Stimulated activated CD8-positive, alpha-beta memory T cell treated with anti-CD3 and anti-CD28 coated beads, Interleukin-7, amount 100 ng/mL, for 48 hours (primary cell): ENCODE measurements at places on chromosomes 13 and 19.

DNA sequence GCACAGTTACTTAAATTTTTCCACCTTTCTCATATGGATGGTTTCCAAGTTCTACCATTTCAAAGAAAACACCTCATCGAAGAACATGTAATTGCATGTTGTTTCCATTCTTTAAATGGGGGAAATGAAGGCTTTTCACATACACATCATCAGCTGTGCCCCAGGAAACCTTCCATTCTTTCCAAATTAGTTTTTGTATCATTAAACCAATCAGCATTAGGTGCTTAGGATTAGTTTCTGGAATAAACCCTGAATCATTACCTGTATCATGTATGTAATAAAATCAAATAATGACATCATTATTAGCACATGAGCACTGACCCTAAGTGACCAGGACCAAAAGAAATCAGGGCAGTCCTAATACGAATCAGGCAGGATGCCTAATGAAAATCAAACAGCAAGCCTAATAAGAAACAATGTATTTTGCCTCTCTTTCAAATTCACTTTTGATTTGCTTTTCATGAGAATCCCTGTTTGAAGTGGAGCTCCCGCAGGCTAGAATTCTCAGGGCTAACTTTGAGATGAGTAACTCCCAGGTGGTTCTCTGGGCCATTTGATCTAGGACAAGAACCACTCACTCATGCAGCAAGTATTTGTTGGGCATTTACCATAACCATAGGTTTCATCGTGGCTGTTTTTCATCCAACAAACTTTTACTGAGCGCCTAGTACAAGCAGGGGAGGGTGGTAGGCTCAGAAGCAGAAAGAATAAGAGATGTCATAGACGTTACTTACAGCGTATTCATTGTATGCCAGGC is 89.2 kb downstream of the MZT1 start:
- DNase-seq = no peak

DNA sequence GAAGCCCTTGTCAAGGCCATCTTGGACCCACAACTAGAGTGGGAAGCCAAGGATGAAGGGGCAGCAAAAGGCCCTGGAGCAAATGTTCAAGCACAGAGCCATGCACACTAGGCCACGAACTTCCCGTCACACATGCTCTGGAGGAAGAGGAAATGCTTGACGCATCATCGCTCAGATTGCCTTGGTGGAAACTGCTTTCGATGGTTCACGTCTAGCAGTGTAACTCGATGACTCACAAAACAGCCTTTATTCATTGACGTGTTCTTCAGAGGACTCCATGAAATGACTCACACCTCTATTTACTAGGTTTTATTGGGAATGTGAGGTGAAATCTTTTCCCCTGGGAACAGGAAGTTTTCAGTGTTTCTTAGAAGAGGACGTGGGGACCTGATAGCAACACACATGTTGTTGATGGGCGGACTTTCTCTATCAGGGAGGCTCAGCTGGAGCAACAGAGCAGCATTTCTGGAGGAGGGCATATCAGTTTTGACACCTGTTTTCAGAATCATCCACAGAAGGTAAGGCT is 79.8 kb upstream of the FLT1 start:
- DNase-seq = no peak

DNA sequence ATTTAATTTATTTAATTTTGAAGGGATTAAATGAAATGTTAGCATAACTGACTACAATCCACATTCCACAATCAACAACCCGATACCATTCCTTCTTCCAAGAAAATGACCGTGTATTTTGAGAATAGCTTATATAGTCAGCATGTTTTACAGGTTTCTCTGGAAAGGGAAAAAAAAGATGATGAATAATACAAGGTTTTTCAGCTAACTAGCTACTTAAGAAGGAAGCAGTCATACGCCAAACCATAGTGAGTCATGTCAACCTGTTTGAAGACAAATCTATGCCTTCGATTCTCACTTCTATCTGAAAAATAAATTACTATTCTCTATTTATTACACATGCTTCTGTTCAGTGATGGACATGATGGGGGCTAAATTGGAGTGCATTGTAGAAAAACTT is 258.6 kb downstream of the EFNB2 start:
- DNase-seq = no peak

GRCh38 chr13:47119575-47120235 is 222.9 kb upstream of the HTR2A start:
- no peak for DNase-seq

DNA sequence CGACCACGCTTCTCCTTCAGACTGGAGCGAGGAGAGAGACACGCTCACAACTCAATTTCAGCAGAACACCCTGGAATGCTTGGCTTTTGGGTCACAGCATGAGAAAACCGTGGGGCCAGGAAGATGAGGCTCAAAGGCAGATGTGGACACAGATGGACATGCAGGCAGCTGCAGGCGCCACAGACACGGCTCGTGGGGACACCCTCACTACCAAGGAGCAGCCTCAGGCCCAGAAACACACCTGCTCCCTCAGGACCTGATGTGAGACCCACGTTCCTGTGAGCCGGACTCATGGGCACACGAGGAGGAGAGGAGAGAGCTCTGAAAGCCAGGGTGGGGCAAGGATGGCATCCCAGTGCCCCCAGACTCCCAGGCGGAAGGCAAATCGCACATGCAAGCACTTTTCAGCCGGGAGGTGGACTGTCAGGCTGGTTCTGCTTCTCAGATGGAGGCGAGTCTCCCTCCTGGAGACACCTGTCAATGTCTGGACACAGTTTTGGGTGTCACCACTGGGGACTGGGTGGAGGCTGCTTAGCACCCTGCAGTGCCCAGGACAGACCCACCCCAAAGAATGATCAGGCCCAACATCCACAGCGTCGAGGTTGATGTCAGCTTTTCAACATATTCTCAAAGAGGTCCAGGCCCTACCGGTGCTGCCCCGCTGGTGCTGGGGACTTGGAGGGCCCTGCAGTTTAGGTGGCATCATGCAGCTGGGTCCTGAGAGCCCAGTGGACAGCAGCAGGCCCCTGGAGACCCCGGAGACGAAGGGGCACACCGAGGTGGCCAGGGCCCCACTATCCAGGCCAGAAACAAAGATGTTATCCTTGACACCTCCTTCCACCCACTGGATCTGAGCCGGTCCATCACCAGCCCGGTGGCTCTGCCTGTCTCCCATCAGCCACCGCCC is 2.3 kb downstream of the ABHD17A start:
- DNase-seq = no peak

- DNase-seq = no peak
Observed at GRCh38 chr13:51772105-51772455, 31.9 kb downstream of the DHRS12 start.

GRCh38 chr13:43445668-43446067 is 341.1 kb downstream of the ENOX1 start:
- no peak for DNase-seq

GRCh38 chr13:110525328-110526319 is 35.9 kb downstream of the RAB20 start:
- DNase-seq = no peak

GRCh38 chr13:28719227-28720055 is 671 bp upstream of the SLC46A3 start:
- no peak for DNase-seq

- no peak for DNase-seq
Observed at GRCh38 chr13:36713887-36714286, 40.1 kb downstream of the SERTM1 start.

DNA sequence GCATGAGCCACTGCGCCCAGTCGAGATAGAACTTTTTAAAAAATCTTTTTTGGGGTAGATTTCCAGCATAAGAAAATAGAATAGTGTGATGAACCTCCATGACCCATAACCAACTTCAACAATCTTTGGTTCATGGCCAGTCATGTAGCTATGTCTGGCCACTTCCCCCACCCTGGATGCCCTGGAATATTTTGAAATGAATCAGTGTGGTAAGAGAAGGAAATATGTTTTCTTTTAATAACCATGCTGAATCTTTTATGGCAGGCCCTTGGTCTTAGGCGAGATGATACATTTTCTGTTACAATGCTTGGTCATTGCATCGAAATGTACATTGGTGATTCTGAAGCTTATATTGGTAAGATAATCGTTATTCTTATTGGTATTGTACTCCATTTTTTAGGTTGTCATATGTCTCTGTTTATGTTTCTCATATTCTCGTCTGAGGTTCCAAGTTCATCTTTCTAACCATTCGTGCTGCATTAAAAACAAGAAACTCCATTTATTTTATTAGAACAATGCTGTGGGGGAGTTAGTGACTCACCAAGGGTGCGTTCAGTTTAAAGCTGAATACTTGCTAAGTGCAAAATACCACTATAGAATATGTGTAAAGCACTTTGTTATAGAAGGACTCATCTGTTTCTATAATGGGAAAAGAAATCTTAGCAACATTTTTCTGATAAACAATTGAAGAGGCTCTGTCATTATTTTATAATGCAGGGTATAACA is 16.4 kb upstream of the UPF3A start:
- DNase-seq = no peak

DNA sequence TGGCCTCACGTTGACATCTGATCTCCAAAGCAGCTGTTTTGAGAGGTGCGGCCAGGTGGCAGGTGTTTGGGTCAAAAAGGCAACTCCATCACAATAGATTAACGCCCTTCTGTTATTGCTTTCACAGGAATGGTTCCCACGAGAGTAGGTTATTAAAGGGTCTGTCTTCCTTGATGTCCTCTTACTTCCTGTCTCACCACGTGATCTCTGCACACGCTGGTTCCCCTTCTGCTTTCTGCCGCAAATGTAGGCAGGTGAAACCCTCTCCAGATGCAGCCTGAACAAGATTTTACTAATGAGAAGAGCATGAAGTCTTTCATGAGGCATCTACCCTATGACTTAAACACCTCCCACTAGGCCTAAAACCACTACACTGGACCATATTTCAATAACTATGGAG is 22.8 kb upstream of the ZNF564 start:
- DNase-seq = no peak

DNA sequence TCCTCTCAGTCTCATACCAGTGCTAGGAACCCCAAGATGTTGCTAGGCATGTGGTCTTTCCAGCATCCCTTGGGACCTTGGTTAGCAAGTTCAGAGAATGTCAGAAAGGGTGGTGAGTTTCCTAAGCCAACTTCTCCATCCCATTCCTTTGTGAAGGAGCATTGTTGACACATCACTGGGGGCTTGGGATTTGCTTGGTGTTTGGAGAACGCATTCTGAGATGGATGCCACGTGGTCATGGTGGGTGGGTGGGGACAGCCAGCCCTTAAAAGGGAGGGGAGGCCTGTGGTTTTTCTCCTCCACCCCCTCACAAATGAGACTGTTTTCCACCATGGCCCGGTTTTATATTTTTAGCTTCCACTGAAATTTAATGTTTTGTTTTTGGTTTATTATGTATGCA is 83.3 kb upstream of the ZNF536 start:
- DNase-seq = no peak

DNA sequence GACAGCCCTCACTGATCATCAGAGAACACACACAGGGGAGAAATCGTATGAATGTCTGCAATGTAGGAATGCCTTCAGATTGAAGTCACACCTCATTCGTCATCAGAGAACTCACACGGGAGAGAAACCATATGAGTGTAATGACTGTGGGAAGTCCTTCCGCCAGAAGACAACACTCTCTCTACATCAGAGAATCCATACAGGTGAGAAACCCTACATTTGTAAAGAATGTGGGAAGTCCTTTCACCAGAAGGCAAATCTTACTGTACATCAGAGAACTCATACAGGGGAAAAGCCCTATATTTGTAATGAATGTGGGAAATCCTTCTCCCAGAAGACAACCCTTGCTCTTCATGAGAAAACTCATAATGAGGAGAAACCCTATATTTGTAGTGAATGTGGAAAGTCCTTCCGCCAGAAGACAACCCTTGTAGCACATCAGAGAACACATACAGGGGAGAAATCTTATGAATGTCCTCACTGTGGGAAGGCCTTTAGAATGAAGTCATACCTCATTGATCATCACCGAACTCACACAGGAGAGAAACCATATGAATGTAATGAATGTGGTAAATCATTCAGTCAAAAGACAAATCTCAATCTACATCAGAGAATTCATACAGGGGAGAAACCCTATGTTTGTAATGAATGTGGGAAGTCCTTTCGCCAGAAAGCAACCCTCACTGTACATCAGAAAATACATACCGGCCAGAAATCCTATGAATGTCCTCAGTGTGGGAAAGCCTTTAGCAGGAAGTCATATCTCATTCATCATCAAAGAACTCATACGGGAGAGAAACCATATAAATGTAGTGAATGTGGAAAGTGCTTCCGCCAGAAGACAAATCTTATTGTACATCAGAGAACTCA is 32.5 kb downstream of the ZNF567 start:
- no peak for DNase-seq

DNA sequence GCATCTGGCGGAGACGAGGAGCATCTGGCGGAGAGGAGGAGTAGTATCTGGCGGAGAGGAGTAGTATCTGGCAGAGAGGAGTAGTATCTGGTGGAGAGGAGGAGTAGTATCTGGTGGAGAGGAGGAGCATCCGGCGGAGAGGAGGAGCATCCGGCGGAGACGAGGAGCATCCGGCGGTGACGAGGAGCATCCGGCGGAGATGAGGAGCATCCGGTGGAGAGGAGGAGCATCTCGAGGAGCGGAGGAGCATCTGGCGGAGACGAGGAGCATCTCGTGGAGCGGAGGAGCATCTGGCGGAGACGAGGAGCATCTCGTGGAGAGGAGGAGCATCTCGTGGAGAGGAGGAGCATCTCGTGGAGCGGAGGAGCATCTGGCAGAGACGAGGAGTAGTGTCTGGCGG is 18.6 kb downstream of the C13orf46 start:
- DNase-seq = no peak

- no peak for DNase-seq
Observed at GRCh38 chr19:19956434-19957075, 55.8 kb downstream of the ZNF93 start.

GRCh38 chr19:38741670-38742069 is 2.6 kb downstream of the CAPN12 start:
- no peak for DNase-seq

DNA sequence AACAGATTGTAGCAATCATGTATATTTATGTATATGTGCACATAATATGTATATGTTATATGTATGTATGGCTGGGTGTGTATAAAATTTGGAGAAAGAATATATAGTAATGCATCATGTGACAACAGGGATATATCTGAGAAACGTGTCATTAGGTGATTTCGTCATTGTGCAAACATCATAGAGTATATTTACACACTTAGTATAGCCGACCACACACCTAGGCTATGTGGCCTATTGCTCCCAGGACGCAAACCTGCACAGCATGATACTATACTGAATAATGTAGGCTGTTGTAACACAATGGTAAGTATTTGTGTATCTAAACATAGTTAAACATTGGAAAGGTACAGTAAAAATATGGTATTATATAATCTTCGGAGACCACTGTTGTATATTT is 43.8 kb downstream of the ESD start:
- DNase-seq = no peak
